ENCODE measurements at places on chromosomes 5 and 9.

DNA sequence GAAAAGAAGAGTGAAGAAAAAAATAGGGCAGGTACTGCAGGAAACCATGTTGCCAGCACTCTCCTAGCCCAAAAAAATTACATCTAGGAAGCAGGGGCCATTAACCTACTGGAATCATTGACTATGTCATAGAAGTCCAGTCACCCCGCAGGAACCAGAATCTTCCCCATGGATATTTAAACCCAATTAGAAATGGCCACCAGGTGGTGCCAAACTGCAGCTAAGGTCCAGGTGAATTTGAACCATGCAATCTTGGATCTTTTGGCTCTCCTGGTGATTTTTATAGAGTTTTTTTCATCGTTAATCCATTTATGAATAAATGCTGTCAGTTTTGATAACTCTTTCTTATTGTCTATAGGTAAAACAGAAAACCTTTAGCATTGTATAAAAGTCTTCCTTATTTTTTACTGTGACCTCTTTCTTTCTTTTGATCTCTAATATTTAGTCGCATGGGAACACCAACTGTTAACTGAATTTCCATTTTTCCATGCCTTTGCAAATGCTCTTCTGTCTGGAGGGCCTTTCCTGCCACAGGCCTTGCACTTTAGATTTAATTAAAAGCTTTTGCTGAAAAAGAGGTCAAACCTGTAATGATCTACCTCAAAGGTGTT is 147.5 kb upstream of the FGF10 start:
- no peak for DNase-seq

GRCh38 chr5:173458828-173459609 is 130.8 kb upstream of the STC2 start:
- DNase-seq: peak; percentile 53

DNA sequence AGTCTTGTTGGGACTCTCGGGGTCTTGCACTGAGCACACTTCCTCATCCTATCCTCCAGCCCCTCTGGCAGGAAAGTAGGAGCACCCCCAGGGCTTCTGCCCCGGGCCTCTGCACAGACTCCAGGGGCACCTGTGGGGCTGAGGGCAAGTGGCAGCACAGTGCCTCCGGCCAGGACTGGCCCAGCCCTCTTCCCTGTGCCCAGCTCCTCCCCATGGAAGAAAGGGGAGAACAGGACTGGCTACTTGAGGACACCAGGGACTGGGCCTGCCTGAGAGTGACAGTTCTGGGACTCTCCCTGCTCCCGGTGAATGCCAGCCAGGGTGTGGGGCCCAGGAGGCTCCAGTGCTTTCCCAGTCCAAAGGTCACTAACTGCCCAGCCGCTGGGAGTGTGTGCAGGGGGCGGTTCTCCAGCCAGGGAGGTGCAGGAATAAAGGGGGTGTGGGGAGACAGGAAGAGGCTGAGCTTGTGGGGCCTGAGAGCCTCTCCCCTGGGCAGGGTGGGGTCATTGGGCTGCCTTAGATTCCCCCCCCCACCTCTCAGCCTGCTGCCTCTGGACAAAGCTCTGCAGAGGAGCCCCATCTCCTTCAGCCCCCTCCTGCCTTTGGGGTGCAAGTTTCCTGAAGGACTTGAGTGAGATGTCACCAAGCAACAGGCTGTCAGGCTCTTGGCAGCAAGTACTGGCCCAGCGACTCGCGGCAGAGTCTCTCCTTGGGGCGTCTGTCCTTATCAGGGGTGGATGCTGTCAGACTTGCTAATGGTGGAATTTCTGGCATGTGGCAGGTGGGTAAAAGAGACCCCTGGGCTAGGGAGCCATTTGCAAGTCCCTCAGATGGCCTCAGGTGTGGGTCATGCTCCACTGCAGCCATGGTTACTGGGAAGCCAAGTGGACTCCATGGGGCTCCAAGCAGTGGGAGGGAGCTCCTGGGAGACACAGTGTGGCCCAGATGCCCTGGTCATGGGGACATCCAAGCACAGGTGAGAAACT is 19.1 kb upstream of the JADE2 start:
- no peak for DNase-seq

DNA sequence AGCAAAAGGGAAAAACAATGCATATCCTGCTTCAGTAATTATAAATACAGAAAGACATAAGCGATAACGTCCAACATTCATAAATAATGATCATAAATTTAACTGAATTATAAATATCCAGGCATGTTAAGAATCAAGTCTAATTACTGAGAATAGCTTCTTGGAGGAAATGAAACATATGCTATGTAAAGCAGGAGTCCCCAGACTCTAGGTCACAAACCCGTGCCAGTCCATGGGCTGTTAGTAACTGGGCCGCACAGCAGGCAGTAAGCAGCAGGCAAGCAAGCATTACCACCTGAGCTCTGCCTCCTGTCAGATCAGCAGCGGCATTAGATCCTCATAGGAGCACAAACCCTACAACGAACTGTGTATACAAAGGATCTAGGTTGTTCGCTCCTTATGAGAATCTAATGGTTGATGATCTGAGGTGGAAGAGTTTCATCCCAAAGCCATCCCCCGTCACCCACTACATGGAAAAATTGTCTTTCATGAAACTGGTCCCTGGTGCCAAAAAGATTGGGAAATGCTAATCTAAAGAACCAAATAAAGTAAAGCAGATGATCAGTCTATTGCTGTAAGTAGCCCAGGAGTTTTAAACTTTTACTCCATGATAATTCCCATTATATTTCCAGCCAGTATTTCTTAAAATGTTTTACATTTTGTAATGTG is 50.4 kb downstream of the CERT1 start:
- DNase-seq: no peak

GRCh38 chr5:76861612-76862011 is 11.8 kb downstream of the S100Z start:
- peak; percentile 30 for DNase-seq

- no peak for DNase-seq
These were observed 209.4 kb downstream of the GLIS3 start for GRCh38 chr9:4090491-4090890.

DNA sequence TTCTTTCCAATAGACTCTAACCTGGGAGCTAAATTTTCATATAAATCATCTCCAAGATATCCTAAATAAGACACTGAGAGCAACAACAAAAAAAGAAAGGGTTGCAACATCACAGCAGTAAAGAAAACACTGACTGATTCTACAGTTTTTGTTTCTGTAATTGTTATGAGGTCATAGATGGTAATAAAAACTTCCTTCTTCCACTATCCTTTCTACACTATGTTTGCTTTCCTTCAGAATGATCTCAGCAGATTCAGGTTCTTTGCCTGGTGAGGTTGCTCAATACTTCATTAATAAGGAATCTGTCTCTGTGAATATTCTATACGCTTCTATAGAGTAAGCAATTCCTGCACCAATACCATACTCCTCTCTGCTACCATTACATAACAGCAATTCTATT is 835.6 kb upstream of the GRAMD2B start:
- no peak for DNase-seq

DNA sequence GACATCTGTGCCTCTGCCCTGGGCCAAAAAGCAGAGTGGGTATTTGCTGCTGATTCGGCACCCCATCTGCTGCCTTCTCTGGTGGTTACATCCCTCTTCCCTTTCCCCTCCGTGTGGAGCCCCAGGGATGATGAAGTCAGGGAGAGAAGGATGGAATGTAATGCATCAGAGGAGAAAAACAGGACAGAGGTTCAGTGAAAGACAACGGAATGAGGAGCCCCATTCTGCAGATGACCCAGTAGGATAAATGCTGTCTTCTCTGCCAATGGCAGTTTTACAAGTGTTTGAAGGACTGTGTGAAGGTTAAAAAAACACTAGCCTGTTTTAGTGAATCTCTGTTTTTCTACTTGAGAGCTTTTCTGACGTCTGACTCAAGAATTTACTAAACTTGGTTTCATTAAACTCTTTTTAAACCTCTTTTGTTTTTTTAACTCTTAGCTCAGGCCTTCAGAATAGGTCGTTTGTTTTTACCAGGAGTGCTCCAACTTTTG is 86.3 kb downstream of the NLN start:
- DNase-seq: no peak

- no peak for DNase-seq
These were observed 123.6 kb downstream of the C5orf15 start for GRCh38 chr5:133844836-133845235.

- DNase-seq: no peak
These were observed 152.0 kb downstream of the ERCC6L2 start for GRCh38 chr9:96027251-96028131.

DNA sequence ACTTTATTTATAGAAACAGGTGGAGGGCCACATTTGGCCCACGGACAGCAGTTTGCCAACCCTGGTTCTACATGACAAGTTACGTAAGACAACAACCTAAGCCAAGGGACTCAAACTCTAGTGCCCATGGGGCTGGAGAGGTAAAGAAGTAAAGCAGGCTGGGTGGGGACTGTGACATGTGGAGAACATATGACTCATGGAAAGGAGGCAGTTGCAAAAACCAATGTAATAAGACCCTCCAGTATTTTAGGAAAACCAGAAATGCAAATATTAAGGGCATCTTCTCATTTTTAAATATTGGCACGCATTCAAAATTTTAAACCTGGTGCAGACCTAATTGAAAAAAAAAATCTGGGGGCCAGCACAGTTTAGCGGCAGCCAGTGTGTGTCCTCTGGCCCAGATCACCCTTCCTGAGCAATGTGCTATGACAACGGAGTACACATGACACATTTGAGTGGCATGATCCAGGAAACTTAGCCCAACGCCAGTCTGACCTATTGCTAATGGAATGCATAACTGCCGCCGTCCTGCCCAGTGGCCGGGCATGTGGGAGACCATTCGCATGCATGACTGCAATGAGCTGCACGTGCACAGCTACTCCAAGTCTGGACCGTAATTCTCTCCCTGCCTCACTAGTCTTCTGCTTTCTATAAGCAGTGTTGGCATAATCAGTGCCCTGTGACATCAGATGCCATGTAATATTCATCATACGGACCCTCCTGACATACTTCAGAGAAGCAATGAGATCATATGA is 97.2 kb downstream of the SH3TC2 start:
- peak; percentile 79 for DNase-seq

DNA sequence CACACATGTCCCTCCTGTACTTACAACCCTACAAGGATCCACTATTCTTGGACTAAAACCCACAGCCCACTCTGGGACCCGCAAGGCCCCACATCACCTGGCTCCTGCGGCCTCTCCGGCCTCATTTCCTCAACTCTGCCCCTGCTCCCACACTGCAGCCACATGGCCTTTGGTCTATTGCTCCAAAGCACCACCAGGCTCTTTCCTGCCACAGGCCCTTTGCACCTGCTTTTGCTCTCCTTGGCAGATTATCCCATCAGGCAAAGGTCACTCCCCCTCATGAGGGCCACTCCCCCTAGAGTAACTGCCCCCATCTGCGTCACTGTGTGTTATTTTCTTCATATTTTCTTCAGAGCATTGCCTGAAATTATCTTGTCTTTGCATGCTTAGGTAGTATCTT is 26.1 kb upstream of the CPLX2 start:
- DNase-seq: no peak

GRCh38 chr5:136081217-136081591 is 51.4 kb upstream of the SMAD5 start:
- DNase-seq: no peak

- DNase-seq: no peak
These were observed 83.6 kb upstream of the BNC2 start for GRCh38 chr9:16954040-16954439.

DNA sequence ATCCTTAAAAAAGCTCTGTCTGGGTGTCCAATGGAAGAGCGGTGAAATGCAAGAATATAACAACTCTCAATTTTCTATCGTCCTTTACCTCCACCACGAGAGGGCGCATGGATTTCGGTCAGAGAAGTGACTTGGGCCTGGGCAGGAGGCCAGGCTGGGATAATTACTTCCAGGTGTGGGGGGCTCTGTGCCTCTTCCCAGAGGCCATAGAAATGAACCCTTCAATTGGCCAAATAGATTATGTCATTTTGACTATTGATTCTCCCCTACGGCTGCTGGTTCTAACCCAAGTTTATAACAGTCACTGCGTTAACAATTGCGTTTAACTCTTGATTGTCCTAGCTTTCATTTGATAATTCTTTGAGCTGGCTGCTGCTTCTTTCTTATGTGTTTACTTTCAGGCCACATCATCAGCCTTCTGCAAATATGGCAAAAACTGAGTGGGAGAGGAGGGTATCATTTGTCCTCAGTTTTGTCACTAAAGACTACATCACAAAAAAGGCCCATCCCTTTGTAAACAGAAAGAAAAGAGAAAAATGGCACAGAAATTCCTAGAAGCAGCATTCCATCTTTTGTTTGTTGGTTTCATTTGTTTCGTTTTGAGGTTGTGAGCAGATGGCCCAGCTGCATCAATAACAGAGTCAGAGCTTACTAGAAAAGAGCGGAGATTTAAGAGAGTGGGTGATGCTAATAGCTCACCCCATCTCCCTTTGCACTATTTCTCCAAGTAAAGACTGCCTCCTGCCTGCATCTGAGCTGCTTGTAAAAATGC is 45.4 kb upstream of the ZFR start:
- peak; percentile 83 for DNase-seq

GRCh38 chr5:54415896-54416601 is 39.5 kb upstream of the HSPB3 start:
- no peak for DNase-seq

GRCh38 chr5:153624451-153624765 is 133.9 kb downstream of the GRIA1 start:
- DNase-seq: no peak

GRCh38 chr5:160291467-160291866 is 20.9 kb downstream of the CCNJL start:
- no peak for DNase-seq

DNA sequence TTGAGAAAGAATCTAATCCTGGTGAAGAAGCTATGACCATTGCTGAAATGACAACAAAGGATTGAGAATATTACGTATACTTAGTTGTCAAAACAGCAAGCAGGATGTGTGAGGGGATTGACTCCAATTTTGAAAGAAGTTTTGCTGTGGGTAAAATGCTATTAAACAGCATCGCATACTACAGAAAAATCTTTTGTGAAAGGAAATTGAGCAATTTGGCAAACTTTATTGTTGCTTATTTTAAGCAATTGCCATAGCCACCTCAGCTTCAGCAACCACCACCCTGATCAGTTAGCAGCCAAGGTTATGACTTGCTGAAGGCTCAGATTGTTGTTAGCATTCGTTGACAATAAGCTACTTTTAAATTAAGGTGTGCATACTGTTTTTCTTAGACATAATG is 22.5 kb upstream of the ARL14EPL start:
- DNase-seq: no peak

DNA sequence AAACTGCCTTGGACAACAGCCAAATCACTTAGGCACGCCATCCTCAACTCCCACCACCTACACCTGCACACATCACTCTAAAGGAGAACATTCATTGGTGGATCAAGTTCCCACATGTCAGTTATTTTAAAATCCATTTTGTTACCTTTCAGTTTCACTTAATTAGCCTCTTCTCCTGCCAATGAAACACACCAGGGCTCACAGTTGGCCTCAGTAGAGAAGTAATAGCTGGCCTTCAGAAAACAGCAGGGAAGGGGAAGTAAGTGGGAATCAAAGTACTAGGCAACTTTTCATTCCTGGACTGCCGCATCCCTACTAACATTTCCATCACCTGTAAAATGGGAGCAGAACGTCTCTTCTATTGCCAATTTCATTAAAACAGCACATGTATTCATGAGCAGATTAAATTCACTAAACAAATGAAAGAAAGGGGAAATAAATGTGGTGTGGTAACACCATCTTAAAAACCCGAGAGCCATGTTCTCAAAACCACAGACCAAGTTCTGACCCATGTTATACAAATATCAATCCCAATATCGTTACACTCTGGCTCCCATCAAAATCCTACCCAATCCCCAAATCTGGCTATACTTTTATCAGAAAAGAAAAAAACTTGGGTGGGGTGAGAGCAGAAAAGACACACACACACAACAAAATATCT is 1.7 kb downstream of the SIL1 start:
- no peak for DNase-seq

- DNase-seq: no peak
These were observed 439.0 kb downstream of the ENC1 start for GRCh38 chr5:74201334-74202081.

GRCh38 chr5:129027260-129027659 is 62.0 kb downstream of the SLC27A6 start:
- no peak for DNase-seq
